PC-9 (cell line): ENCODE measurements at places on chromosomes 6 and 20. TPM values are rescaled to one million over a fixed set of nuclear protein-coding genes. Genes with fewer than 3 reads are reported as not detected.

GRCh38 chr6:145507239-145507638, 228.1 kb downstream of the EPM2A start:
- no peak for DNase-seq

- DNase-seq, result no peak
These were observed 7.5 kb upstream of the FOXC1 start for GRCh38 chr6:1602049-1602713.

DNA sequence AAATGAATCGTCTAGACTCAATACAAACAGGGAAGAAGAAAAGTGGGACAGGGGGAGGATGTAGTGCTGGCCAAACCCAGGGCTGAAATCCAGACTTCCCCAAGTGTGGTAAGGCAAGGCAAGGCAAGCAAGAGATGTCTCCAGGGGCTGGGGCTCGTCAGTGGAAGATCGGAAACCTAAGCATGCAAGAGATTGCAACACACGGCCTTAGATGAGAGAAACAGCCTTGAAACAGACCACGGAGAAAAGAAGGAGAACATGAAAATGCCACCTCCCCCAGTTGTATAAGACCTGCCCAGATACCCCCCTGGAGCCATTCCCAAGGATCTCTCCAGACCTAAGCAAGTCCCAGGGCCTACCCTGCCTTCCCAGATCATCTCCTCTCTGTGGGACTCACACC, 20.0 kb downstream of the VEGFA start:
- no peak for DNase-seq

- no peak for DNase-seq
These were observed 92.7 kb upstream of the JARID2 start for GRCh38 chr6:15153191-15153590.

DNA sequence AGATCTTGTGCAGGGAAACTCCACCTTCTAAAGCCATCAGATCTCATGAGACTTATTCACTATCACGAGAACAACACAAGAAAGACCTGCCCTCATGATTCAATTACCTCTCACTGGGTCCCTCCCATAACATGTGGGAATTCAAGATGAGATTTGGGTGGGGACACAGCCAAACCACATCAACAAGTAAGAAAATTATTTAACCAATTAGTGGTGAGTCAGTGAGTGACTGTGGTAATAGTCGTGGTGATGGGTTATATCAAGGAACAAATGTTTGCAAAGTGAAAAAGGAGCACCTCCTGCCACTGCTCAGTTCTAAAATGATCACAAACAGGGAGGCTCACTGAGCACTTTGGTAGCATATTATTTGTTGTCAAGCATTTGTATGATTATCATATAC, 20.6 kb downstream of the EPM2A start:
- no peak for DNase-seq

- no peak for DNase-seq
These were observed 33.9 kb downstream of the COL12A1 start for GRCh38 chr6:75171986-75172385.

GRCh38 chr6:81693266-81693665, 59.2 kb downstream of the TENT5A start:
- DNase-seq, result no peak

DNA sequence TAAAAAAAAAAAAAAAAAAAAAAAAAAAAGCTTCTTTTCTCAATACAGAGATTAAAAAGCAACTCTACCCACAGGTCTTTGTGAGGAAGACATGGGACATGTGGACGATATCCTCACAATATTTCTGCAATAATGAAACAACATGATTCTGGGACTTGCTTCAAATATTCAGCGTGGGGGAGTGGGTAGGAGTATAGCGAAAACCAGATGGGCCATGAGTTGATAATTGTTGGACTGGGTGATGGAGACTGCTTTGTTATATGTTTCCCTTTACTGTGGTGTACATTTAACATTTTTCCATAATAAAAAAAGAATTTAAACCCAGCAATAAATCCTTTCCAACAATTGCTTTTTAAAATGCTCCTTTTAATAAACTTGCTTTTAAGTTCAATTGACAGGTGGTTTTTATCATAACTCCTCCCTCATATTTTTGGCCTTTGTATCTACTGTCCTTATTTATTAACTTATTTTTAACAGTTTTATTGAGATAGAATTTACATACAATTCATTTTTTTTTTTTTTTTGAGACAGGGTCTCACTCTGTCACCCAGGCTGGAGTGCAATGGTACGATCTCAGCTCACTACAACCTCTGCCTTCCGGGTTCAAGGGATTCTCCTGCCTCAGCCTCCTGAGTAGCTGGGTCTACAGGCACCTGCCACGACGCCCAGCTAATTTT, 40.4 kb upstream of the ARFGEF2 start:
- no peak for DNase-seq

The CDH4 gene
- total RNA-seq, result not detected in 2 replicates

DNA sequence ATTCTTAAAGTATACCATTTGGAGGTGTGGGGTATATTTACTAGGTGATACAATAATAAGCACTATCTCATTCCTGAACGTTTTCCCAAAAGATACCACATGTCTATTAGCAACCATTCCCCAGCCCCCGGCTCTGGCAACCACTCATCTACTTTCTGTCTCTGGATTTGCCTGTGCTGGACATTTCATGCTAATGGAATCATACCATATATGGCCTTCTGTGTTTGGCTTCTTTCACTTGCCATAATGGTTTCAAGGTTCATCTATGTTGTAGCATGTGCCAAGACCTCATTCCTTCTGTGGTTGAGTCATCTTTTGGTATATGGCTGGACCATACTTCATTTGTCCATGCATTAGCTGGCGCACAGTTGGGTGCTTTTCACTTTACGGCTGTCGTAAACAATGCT, 39.7 kb downstream of the BCAS4 start:
- no peak for DNase-seq

DNA sequence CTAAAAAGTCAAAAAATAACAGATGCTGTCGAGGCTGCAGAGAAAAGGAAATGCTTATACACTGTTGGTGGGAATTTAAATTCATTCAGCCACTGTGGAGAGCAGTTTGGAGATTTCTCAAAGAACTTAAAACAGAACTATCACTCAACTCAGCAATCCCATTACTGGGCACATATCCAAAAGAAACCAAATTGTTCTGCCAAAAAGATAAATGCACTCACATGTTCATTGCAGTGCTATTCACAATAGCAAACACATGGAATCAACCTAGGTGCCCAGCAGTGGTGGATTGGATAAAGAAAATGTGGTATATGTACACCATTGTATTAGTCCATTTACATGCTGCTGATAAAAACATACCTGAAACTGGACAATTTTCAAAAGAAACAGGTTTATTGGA, 116.0 kb upstream of the VGLL2 start:
- no peak for DNase-seq

DNA sequence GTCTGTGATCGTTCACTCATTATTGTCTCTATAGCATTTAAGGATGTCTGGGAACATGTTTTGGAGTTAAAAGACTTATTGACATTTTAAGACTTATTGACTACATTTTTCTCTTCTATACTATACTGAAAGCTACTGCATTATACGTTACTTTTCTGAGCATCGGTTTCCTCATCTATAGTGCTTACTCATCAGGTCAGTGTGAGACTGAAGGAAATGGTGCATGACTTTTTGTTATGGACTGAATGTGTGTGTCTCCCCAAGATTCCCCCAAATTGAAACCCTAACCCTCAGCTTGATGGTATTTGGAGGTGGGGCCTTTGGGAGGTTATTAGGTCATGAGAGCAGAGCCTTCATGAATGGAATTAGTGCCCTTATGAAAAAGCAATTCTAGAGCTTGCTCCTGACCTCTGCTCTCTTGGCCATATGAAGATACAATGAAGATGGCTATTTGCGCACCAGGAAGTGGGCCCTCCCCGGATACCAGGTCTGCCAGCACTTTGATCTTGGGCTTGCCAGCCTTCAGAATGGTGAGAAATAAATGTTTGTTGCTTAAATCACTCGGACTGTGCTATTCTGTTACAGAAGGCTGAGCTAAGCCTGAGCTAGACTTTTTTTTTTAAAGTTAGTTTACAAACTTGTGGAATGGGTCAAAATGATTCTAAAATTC, 243.7 kb upstream of the RREB1 start:
- DNase-seq, result no peak

The SMLR1 gene
- not detected in 2 replicates for total RNA-seq

DNA sequence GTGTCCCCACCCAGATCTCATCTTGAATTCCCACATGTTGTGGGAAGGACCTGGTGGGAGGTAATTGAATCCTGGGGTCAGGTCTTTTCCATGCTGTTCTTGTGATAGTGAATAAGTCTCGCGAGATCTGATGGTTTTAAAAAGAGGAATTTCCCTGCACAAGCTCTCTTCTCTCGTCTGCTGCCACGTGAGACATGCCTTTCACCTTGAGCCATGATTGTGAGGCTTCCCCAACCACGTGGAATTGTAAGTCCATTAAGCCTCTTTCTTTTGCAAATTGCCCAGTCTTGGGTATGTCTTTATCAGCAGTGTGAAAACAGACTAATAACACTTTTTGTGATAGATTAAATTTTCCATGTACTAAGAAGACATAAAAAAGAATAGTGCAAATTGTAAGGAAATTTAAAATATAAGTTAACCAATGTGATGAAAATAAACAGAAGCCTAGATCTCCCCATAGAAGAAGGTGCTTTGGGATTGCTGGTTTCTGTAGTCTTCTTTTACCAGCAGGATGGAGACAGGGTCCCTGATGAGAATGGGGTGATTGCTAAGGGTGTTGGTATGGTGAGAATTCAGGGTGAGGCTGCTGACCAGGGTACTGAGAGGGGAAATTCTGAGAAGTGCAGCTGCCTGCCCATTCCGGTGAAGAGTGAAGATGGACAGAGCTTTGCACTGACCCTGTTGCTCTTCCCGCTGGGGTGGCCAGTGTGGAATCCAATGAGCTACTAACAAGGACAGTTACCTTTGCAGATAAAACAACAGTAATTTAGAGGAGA, 50.7 kb downstream of the BMP2 start:
- DNase-seq, result no peak

The TMEM170B gene
- 3.5 and 3.9 TPM in 2 replicates for total RNA-seq

GRCh38 chr6:12286373-12287110, 3.6 kb upstream of the EDN1 start:
- no peak for DNase-seq

The ADTRP gene
- 4.1 and 7.9 TPM in 2 replicates for total RNA-seq

GRCh38 chr6:152948150-152948768, 34.6 kb downstream of the FBXO5 start:
- no peak for DNase-seq

DNA sequence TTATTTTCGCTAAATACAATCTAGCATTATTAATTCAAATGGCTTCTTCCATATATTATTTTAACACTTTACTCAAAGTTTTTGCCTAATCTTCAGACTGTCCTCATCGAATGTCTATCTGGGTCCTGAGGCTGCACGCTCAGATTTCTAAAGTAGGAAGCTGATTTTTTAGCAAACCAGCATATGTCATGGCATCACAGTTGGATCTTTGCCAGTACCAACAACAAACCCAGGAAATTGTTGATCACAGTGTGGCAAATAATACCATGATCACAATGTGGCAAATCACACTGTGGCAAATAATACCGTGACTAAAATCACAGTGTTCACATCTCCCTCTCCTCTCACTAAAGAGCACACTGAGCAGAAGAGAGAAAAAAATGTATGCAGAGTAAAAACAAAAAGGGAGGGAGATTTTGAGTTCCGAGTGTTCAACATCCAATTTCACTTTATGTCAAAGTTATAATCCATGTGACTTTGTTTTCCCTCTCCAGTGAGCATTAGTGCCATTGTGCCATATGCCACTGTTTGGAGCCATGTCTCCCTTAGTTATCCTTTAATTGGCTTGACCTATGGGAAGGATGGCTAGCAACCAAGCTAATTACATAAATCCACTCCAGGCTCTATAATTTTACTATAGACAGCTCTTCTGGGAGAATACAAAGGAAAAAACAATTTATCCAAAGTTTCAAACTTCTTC, 1059.6 kb downstream of the HACE1 start:
- no peak for DNase-seq

The PAX1 gene
- not detected in 2 replicates for total RNA-seq

DNA sequence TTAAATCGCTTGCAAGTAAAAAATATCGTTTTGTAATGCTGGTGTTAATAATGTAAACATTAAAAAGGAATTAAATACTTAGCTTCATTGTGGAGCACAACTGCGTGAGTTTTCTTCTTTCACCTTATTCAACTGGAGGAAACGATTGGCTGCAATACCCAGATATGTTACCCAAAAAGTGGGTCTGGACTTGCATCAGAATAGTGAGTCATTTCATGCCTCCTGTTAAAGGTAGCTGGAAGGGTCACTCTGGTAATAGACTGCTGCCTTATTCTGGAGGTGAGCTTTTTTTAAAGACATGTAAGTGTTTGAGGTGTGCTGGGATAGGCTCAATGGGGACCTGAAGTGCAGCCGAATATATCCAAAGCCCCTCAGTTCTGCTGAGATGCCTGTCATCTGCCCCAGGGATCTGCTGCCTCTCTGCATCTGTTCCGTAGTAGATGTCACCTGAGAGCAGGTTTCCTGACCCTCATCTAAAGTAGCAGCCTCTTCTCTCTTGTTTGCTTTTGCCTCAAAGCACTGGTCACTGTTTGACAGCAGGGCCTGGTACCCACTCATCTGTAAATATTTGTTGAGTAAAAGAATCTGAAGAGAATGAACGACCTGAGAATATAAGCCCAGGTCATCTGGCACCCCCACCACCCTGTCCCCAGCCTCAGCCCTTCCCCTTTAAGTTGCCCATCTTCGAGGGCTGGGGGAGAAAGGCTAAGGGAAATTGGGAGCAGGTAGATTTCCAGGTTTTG, 5.6 kb upstream of the UQCC2 start:
- peak; percentile 77 for DNase-seq

DNA sequence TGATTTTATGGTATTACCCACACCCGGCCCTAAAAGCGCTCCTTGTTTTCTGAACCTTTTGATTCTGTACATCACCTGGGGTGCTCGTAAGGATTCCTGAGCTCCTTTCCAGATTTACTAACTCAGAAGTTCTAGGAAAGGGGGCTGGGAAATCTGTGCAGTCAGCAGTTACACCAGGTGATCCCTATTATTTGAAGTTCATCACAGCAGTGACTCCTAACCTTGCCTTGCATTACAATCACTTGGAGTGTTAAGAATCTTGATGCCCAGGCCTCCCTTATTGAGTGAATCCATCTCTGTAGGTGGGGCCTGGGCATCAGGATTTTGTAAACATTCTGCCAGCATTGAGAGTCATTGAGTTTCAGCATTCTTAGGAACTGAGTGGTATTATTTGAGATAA, 44.7 kb downstream of the BMP6 start:
- no peak for DNase-seq
